ENCODE measurements at places on chromosomes 2 and 18.

GRCh38 chr2:64765160-64765805 is 111.6 kb upstream of the SERTAD2 start:
- DNase-seq = no peak

- DNase-seq = no peak
Measured at GRCh38 chr2:238019962-238020361, 40.8 kb upstream of the SCLY start.

DNA sequence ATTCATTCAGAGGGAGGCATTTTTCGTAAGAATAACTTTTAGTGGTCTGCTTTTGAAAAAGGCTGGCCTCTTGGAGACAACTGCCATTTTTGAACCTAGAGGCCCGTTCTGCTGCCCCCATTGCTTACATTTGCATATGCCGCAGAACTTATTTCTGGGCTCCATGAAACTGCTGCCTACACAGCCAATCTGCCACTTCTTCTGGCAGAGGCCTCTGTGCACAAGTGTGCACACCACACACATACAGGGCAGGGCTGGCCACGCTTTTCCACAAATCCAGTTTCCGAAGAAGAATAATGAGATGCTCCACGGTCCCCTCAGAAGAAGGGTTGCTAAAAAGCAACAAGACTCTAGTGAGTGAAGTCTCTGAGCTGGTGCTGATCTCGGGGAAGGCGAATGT is 56.2 kb downstream of the TMEM200C start:
- DNase-seq = no peak

DNA sequence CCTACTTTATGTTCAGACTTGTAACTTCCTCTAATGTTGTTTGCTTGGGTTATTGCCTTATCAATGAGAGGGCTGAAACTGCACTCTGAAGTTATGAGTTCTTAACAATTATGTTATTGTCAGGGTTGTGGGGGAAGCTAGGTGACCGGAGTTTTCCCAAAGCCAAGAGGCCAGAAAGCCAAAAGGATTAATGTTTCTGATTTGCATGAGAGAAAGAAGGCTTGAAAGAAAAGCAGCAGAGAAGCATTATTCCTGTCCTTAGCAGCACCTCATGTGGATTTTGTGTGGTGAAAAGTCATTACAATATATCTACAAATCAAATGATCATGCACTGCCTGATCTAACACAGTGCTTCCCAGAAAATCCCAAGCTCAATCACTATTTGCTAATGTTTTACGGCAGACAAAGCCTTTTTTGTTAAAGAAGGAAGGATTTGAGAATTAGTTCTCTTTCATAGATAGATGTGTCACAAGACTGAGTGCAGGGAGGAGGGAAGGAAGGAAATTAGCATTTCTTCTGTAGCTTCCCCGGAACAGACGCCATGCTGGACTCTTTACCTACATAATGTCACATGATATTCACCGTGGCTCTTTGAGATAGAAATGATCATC is 203.2 kb downstream of the ALK start:
- DNase-seq = no peak

DNA sequence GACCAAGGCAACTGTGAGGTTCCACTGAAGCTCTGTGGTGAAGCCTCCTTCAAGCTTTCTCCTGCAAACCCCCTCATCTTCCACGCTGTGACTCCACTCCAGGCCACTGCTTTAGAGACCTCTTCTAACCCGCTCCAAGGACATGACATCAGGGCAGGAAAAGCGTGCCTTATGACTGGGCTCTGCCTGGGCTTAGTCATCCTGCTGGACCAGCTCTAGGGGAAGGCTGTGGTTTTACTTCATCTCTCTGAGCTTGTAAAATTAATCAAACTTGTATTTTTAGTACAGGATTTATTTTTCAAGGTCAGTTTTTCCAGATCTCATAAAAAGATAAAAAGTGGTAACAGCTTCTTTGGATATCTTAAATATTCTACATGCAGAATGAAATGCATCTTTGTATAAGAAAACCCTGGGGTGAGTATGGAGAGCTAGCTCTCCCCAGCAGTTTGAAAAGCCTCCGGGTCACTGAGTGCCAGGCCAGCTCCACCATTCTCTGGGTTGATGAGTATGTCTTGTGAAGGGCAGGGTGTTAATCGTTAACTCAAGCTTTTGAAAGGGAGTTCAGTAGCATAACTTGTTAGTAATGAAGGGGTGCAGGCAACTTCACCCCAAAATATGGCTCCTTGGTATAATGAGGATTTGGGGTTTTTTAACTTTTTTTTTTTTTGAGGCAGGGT is 33.1 kb upstream of the YPEL5 start:
- DNase-seq = no peak

DNA sequence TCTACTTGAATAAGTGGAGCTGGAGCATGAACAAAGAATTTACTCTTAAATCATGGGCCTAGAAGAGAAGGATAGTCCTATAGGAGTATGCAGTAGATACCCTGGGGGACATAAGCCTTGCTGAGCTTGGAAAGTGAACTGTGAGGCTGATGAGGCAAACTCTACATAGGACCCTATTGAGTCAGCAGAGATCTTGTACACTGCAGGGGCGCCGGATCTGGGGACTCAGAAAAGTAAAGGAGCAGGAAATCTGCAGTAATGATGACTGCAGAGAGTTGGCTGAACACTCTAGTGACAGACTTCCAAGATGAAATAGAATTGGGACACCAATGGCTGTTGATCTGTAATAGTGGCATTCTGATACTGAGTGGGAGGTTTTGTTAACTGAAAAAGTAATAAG is 543.7 kb downstream of the XIRP2 start:
- no peak for DNase-seq

GRCh38 chr2:96095116-96095636 is 21.2 kb downstream of the ADRA2B start:
- no peak for DNase-seq

- no peak for DNase-seq
Measured at GRCh38 chr2:129731907-129732629, 247.4 kb upstream of the RAB6C start.

GRCh38 chr2:231191896-231192872 is 6.2 kb upstream of the ARMC9 start:
- DNase-seq = no peak

DNA sequence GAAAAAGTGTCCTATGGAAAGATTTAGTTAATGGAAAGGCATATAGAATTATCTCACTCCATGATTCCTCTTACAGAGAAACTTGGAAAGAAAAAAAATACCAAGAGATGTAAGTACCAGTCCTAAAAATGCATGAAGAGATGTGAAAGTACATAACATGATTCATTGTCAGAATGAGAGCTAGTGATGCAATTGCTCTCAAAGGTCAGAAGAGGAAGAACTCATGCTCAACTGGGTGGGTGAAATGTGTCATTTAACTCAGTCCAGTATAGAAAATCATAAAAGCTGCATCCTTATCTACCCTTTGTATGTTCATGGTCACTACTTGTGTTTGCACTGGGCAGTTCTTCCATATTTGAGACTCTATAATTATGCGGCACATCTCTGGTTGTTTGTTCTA is 300.0 kb upstream of the PIK3C3 start:
- no peak for DNase-seq

DNA sequence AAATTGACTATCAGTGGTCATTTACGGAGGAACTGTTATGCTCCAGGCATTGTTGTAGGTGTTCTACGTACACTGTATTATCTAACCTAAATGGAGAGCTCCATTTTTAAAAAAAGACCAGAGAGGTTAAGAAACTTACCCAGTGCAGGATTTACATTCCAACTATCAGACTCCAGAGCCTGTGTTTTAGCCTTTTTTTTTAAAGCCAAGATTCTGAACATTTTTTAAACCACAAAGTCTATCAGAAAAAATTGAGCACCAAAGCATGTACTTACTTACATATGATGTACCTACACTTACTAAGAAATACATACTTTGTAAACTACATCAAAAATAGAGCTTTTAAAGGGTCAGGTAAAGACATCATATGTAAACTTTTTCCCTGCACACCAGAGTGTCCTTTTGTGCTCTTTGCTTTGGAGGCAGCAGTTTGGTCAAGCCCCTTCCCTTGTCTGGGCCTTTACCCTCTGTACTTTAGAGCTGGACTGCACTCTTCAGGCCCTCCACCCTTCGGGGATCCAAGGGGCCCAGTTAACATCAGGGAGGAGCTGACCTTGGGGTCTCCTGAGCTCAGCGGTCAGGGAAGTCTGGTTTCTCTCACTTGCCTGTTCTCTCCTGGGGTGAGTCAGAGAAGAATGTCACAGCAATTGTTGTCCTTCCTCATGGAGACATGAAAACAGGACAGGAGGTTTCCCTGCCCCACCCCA is 58.4 kb downstream of the ITGB1BP1 start:
- DNase-seq = no peak

- DNase-seq = no peak
Measured at GRCh38 chr2:15979051-15979758, 38.9 kb downstream of the MYCN start.

DNA sequence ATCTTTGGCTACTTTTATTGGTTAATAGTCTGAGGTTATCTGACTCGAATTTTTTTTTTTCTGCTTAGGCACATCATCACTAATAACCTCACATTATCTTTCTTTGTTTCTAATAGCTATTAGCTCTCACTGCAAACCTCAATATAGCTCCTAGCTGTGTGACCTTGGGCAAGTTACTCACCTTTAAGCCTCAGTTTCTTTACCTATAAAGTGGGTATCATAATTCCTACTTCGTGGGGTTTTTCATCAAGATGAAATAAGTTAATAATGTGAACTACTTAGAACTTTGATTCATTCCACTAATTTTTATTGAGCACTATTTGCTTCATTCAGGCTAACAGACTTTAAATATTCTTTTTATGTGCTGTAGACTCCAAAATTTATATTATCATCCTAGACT is 55.5 kb downstream of the AGPS start:
- DNase-seq = no peak

DNA sequence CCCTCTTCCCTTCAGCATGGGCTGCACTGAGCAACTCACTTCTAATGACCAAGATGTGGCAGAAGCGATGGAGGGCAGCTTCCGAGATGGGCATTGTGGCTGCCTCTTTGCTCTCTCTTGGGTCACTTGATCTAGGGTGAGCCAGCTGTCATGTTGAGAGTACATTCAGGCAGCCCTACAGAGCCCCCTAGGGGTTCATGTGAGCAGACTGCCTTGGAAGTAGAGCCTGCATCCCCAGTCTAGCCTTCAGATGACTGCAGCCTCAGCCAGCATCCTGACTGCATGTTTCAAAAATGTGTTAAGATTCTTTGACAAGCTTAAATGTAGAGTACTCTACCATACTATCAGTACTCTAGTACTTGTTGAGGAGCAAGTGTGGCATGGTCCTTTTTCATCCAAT is 143.9 kb downstream of the NCK2 start:
- DNase-seq = no peak

Measured in stimulated activated CD4-positive, alpha-beta T cell treated with anti-CD3 and anti-CD28 coated beads, TNF-alpha, amount 100 ng/mL, for 1 hour (primary cell).